Right lung (tissue), 10 donors: ENCODE measurements at places on chromosomes 11 and 22.

DNA sequence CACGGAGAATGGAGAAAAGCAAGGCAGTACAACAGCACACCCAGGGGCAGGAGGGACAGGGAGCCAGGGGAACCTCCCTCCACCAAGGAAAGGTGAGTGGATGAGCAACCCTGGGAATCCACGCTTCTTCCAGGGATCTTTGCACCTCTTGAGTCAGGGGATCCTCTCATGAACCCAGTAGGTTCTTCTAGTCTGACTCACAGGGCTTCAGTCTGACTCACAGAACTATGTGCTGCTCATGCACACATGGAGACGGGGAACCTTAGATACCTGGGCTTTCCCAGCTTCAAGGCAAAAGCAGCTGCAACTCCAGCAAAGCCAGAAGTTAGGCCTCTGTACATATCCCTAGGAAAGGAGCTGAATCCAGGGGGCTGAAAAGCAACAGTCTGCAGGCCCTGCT is 1021.4 kb upstream of the TENM4 start:
- no peak for DNase-seq

GRCh38 chr22:28424427-28425080 is 255.1 kb downstream of the TTC28 start:
- no peak for DNase-seq

GRCh38 chr11:121029153-121029552 is 5.3 kb downstream of the TBCEL start:
- DNase-seq, result no peak

- DNase-seq, result no peak
Observed at GRCh38 chr11:69862797-69863543, 43.8 kb upstream of the FGF3 start.

DNA sequence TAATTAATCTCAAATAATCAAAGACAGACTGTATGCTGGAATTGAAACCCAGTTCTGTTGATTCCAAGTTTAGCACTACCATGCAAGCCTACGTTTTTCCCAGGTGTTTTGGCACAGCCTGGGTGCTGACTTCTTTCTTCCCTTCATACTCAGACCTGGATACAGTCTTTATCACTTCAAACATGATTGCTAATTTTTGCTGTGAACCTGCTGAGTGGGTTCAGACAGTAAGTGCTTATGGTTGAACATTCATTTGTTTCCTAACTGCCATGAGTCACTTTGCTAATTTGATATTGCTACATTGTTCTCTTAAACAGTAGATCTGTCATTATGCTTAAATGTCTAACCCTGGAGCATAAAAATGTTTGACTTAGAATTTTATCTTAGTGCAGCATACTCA is 12.2 kb downstream of the PAAF1 start:
- no peak for DNase-seq

DNA sequence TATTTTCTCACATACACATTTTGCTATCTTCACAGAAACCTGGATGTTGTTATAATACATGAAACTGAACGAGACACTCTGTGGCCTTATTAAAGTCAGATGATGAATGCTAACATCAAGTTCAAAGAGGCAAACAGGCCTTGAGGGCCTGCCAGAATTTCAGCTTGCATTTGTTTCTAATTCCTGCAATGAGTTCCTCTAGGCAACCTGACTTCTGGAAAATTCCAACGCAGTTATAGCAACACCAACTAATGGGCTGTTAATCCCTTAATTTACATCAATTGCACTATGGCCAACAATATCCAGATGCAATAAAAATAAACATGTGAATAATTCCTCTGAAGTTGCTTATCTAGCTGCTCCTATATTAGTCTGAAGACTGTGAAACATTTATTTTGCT is 19.1 kb downstream of the PAX6 start:
- DNase-seq, result no peak

GRCh38 chr11:32148895-32149294 is 58.0 kb downstream of the RCN1 start:
- no peak for DNase-seq

DNA sequence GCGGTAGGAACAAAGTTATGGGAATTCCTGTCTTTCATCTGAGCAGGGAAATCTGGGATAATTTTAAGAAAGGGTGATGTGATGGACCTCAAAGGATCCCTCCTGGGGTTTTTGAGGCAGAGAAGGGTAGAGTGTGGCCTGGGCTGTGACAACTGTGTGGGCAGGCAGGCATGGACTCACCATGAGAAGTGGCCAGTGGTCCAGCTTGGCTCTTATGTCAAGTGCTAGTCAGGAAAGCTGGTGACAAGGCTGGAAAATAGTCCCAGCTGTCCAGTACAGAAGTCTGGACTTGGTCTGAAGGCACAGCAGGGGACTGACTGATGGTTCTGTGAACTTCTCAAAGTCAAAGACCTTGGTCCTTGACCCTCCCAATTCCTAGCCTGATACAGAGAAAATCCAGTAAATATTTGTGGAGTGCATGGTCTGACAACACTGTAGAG is 1.7 kb downstream of the PPFIBP2 start:
- DNase-seq, result no peak

- DNase-seq, result no peak
Observed at GRCh38 chr11:112017538-112017937, 7.7 kb upstream of the DLAT start.

GRCh38 chr22:44786136-44786535 is 33.8 kb downstream of the ARHGAP8 start:
- no peak for DNase-seq

DNA sequence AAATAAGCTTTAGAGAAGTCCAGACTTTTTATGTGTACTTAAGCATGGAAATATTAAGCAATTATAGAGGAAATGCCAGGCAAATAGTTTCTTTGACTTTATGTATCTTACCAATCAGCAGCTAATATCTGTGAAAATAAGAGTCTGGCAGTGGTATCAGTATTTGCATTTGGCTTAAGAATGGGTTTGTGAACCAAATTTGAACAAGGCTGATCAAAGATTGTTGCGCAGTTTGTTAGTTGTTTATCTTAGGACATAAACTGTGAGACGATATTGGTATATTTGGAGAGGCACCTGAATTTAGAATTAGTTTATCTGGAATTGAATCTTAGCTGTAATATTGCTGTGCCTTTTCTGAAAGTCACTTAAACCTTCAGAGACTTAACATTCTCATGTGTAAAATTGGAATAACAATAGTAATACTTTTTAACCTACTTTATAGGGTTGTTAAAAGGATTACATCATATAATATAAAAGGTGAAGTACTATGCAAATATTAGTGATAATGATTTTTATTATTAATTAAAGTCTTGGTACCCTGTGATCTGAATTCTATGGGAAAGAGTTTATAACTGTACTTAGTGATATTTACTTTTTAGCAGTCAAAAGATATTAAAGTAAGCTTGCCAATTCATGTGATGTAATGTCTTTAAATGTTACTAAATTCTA is 66.4 kb downstream of the DYNC2H1 start:
- DNase-seq, result no peak

DNA sequence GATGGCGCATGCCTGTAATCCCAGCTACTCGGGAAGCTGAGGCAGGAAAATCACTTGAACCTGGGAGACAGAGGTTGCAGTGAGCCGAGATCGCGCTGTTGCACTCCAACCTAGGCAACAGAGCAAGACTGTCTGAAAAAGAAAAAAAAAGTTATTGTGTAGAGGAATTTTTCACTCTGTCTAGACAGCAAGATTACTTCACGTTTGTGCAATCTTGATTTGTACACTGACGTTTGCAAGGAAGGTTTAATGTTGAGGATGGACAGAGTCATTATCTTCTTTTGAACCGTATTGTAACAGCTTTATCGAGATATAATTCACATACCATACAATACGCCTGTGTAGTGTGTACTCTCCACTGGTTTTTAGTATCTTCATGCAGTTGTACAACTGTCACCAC is 3.7 kb downstream of the CTTN start:
- DNase-seq, result no peak

GRCh38 chr11:80855426-80855825 is 1414.6 kb upstream of the TENM4 start:
- no peak for DNase-seq

- DNase-seq, result no peak
Observed at GRCh38 chr11:81255895-81256294, 1477.8 kb downstream of the FAM181B start.

DNA sequence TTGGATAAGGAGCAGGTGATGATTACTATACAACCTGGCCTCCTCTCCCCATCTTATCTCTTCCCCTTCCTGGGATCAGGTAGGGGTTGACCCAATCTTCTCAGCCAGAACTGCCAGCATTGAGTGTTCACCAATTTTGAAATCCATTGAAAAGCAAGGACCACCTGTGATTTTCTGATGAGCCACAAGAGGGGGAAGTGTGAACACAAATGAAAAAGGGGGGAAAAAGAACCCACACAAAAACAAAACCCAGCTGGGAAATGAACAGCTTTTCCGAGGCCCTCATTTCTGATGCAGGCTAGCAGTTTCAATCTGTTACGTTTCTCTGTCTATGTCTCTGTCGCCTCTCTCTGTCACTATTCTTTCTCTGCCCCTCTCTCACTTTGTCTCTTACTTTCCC is 161.9 kb downstream of the INSC start:
- peak; percentile 16 for DNase-seq

DNA sequence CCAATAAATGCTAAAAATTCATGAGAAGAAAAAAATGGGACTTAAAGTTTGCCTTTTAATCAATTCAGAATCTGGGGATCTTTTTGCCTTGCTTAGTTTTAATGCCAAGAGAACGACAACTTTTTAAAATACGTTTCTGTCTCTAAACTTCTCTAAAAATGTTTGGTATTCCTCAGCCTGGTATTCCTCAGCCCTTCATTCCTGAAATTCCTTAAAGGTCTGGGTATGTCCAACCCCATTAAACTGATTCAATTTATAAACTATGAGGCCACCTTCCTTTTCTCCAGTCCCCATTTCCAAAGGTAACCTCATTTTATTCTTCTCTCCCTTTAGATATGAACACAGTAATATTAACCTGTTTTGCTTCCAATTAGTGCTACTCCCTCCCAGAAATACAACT is 16.6 kb downstream of the POLA2 start:
- no peak for DNase-seq

DNA sequence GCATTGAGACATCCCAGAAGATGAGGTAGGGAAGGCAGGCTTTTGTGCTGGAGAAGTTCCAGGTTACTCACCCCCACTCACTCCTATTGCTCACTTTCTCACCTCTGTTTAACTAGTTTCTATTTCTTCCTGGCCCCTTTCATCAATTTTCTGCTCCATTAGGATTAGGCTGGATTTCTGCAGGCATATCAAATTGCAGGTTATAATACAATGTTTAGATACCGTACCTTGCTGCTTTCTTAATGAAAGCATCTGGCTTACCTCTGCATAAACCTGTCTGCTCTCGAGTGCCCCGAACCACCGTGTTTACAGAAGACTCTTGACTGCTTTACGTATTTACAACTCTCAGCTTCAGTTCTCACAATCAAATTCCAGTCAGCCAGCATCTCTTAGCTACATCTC is 173.7 kb downstream of the ADAMTS15 start:
- DNase-seq, result no peak

- DNase-seq, result no peak
Observed at GRCh38 chr11:13480198-13480597, 15.6 kb downstream of the PTH start.

- no peak for DNase-seq
Observed at GRCh38 chr11:39249566-39250365, 2209.7 kb downstream of the LRRC4C start.

DNA sequence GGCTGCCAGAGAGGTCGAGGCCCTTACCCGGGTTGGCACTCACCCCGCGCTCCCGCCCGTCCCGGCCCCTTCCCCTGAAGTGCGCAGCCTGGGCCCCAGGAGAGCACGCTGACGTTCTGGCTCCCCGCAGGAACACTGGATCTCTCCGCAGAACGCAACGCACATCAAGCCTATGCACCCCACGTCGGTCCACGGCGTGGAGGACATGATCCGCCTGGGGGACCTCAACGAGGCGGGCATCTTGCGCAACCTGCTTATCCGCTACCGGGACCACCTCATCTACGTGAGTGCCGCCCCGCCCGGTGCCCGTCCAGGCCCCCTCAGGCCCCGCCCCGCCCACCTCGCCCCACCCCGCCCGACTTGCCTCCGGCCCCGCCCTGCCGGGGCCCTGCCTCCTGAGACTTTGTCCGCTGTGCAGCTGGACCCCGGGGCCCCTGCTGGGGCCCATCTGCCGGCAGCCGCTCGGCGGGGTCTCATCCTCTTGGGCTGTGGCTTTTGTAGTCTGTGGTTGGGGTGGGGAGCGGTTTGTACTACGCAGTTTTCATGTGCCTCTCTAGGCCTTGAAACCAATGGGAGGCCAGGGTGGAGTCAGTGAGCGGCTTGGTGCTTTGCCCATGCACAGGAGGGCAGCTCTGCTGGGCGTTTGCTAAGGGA is 19.7 kb downstream of the MYO7A start:
- DNase-seq, result peak; percentile 40

DNA sequence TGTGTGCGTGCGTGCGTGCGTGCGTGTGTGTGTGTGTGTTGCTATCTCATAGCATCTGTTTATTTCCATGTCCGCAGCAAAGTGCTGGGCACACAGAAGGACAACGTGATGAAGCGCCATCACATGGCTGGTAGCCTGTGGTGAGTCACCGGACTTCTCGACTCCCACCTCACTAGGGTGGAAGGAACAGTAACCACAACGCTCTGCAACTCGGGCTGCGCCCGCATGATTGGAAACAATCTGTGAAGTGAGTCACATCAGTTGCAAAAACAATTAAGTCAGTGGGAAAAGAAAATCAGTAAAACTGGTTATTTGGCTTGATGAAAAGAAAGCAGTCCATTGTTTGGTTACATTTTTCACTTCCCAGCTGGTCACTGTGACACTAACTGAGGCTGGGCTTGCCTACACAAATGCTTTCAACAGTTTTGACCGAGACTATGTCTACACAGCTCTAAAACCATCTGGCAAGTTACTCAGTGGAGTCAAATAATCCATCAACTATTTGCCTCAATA is 437.3 kb upstream of the CADM1 start:
- DNase-seq, result no peak

GRCh38 chr22:28175730-28176492 is 256.9 kb upstream of the PITPNB start:
- no peak for DNase-seq

- DNase-seq, result no peak
Observed at GRCh38 chr22:49206281-49206680, 621.4 kb downstream of the BRD1 start.

DNA sequence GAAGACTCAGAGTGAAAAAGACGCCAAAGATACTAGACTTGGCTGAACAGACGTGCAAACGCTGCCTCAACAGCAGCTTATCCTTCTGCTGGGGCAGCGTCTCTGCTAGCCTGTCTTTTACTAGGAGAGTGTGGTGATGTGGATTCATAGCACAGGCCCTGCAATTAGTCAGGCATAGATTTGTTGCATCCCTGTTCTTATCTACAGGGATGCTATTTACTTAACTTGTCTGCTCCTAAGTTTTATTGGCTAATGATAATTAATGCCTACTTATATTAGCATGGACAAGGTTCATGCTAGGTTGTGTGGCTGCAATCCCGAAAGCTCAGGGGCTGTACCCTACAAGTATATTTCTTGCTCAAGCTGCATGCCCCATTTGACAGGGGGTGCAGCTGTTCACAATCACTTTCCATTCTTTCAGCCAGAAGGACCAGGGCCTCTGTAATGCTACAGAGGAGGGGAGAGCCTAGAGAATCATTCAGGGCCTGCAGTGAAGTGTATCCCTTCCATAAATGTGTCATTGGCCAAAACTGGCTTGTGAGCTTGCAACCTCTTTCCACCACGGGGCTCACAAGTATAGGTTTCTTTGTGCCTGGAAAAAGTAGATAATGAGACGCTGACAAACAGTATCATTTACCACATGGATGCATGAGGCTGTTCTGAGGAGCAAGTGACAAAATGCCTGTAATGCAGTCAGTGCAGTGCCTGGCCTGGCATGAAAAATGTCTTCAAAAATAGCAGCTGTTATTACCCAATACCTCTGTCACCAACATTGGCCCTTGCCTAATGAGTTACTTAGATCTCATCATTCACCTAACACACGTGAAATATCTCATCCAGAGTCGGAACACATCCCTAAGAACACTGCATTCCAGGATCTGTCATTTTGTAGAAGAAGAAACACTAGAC is 685.8 kb upstream of the API5 start:
- DNase-seq, result no peak
